GM12891 (cell line): ENCODE measurements at places on chromosomes 2 and 18.

- DNase-seq, result no peak
Measured at GRCh38 chr2:68234405-68234804, 17.9 kb downstream of the PPP3R1 start.

GRCh38 chr2:172457536-172457935 lies 30.1 kb downstream of the ITGA6 start:
- DNase-seq, result no peak

GRCh38 chr2:204325468-204325867 lies 219.8 kb upstream of the PARD3B start:
- DNase-seq, result peak; percentile 15

GRCh38 chr2:240916571-240917008 lies 10.5 kb downstream of the CROCC2 start:
- DNase-seq, result no peak

DNA sequence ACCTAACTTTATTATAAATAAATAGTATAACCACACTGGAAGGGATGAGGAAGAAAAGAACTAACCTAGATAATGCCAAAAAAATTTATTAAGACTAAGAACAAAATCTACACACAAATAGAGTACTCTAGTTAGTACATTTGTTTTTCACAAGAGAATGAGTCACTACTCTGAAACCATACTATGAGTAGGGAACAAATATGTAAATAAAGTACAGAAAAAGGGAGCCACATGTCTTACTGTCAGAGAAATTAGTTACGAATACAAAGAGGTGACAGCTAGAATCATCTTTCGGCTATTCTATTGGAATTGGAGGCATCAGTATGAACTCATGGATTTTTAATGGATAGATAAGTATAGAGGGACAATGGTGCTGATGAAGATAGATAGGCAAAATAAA lies 150.5 kb downstream of the COPS8 start:
- DNase-seq, result no peak

DNA sequence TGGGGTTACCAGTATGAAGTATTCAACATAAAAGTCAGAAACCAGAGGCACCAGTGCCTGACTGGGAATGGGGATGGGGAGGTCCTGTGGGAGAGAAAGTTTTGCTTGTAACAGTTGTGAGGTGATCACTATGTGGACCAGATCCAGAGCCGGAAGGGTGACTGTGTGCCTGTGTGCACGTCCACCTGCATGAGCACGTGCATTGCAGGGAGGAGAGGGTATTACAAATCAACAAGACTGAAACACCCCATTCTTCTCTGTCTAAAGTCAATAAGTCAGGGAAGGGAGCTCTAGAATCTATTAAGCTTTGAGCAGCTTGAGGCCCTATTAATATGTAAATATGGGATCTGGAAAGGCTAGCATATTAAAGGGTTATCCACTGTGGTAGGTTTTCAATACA lies 241.0 kb upstream of the ACVR2A start:
- no peak for DNase-seq

DNA sequence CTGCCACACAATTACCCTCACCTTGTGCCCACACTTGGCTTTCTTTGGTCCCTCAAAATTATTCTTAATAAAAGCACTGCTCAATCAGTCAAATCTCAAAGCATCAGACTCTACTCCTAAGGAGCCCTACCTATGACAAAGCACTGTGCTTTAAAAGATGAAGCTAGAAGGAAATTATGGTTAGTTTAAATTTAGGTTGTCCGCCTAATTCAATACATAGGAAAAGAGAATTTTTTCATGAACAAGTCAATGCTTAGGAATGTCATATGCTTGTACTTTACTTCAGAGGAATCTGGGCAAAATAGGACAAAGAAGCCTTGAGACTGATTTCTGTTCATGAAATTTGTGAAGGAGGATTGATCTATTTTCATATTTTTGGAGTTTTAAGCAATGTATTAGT lies 726.4 kb upstream of the CDH2 start:
- DNase-seq, result no peak

DNA sequence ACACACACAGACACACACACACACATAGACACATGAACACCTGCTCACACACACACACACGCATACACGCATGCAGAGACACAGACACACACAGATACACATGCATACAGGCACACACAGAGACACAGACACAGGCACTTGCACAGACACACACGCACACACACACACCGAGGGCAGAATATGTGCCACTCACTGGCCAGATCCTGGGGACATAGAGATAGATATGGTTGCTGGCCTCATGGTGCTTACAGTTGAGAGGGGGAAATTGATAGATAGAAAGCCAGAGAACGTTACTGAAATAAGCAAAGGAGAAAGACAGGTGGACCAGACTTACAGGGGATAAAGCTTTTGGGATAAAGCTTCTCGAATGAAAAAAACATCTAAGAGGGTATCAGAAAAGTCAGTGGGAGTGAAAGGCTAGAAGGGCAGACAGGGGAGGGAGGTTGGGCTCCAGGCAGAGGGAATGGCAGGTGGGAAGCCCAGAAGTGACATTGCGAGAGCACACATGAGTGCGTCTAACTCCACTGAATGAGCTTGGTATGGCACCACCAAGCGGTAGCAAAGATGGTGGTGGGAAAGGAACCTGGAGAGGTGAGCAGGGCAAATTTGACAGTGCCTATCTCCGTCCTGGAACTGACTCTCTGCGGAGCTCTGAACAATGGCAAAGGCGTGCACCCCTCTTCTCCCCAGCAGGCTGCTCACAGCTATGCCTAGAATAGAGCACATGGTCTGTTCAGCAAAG lies 390.1 kb upstream of the TRIB2 start:
- no peak for DNase-seq

DNA sequence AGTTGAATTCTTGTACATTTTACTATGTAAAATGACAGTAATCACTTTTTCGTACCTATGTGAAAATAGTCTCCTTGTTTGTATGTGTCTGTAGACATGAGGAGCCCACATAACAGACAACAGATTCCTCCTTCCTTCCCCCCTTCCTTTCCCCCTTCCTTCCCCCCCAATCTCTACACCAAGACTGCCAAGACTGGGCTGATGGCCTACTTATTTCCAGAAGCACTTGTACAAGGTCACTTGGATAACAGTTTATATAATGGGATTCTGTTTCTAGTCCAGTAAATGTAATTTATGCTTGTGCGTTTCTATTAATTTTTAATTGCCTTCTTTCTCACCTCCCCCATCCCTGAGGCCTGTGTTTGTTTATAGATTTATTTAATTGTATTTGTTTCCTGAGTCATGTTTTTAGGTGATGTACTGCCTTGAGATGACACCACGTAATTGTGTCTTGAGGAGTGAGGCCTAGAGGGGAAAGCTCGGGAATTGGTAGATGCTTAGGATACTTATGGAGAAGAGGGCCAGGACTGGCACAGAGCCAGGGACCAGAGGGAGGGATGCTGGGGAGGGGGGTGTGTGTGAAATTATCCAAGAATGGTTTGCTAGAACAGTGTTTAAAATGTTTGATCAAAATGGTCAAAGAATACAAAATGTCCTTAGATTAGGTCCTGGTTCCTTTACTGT lies 12.3 kb downstream of the B3GNT2 start:
- DNase-seq, result no peak

GRCh38 chr2:113105047-113105785 lies 22.2 kb upstream of the IL1RN start:
- no peak for DNase-seq

- DNase-seq, result no peak
Measured at GRCh38 chr2:99940963-99941362, 201.4 kb downstream of the AFF3 start.

DNA sequence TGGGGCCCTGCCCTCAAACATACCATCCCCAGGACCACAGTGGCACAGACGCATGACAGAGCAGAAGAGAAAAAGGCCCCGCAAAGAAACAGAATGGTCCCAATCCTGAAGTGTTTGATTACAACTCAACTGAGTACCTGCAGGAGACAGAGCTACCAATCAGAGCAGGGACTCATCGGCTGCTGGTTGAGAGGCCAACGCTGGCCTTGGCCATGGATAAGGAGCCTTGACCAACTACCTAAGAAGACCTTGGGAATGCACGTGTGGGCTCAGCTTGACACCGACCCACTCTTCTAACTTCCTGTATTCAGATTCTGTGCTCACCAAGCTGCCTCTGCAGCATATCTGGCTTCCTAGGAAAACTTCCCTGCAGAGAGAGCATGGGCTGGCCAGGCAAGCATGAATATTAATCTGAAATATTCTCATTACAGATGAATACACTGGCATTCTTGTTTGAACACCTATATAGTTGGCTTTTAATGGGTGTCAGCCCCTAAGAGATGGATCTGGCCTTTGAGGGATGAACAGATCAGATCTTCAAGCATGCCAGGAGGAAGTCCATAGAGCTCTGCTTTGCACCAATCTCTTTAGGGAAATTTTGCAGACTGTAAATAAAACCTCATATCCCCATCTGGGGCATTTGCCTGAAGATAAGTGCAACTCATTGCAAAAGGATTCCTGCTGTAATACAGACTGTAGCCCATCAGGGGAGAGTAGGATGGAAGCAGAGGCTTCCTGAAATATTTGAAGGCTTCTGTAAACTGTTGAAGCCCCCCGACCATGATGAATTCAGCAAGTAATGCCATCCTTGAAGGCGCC lies 135.4 kb downstream of the BCL2 start:
- no peak for DNase-seq
